Activated naive CD4-positive, alpha-beta T cell treated with anti-CD3 and anti-CD28 coated beads, Interleukin-2, amount 10 ng/mL, durations not matched to agents 7 days and 5 days (primary cell): ENCODE measurements at places on chromosomes 6 and 20.

GRCh38 chr6:108568101-108568500, 7.4 kb downstream of the FOXO3 start:
- no peak for DNase-seq

DNA sequence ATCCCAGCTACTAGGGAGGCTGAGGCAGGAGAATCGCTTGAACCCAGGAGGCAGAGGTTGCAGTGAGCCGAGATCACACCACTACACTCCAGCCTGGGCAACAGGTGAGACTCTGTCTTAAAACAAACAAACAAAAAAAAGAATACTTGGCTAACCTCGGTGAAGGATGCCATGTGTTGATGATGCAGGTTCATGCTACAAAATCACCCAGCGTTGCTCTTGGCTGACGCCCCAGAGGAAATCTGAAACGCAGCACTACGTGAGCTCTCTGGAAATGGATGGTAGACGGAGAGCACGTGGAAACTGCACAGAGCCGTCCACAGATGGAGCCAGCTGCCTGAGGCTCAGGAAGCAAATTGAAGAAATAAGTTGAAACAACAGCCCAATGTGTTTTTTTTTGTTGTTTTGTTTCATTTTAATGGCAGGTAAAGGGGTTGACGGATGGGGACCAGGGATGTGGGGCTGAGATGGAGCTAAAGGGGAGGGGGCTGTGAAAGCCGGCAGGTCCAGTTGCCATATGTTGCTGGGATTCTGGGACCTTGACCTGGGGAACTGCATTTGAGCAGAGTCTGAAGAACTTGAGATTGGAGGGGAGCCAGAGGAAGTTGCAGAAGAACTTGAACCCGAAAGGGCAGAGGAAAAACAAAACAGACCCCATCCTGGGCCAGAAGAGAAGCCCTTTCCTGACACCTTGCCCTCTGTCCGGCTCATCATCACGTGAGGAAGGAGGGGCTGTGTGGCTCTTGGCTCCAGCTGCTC, 12.8 kb upstream of the MANBAL start:
- peak; percentile 38 for DNase-seq

GRCh38 chr20:17570347-17571152, 675 bp downstream of the DSTN start:
- DNase-seq = peak; percentile 50

GRCh38 chr6:751765-752164, 58.8 kb upstream of the EXOC2 start:
- no peak for DNase-seq

DNA sequence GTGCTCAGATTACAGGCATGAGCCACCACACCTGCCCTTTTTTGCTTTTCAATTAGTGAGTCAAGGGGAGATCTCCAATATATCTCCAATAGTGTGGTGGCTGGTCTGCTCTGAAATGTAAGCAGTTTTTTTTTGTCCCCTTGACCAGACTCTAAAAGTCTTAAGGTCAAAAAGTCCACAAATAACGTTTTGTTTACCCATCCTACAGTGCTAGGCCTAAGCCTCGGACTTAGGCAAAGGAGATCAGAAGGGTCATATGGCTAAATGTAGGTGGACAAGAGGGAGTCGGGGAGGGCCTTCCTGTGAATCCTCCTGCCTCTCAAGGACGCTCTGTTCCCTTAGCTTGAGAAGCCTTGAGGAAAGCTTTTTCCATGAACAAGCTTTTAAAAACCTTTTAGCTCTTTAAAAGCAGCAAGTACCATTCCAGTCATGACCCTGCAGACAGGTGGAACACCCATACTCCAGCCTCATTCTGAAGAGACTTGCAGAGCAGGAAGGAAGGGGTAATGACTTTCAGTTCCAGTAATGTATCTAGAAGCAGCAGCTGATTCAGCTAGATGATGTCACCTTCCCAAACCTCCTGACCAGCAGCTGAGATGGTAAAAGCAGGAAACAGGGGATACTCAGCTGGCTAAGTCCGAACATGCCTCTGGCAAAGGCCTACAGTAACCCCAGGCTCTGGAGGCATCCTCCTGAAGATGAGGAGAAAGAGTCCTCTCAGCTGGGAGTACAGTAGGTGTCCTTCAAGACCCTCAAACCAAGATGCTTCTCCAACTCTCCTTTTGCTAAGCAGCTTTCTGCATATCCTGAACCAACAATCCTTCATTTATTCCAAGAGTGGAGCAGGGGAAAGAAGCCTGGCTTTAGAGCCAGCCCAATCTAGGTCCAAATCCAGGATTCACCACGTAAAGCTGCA, 23.6 kb downstream of the BCL2L1 start:
- DNase-seq = peak; percentile 43

GRCh38 chr20:47781632-47782031, 3.6 kb downstream of the SULF2 start:
- DNase-seq = no peak
